ENCODE measurements at places on chromosomes 5 and 9.

DNA sequence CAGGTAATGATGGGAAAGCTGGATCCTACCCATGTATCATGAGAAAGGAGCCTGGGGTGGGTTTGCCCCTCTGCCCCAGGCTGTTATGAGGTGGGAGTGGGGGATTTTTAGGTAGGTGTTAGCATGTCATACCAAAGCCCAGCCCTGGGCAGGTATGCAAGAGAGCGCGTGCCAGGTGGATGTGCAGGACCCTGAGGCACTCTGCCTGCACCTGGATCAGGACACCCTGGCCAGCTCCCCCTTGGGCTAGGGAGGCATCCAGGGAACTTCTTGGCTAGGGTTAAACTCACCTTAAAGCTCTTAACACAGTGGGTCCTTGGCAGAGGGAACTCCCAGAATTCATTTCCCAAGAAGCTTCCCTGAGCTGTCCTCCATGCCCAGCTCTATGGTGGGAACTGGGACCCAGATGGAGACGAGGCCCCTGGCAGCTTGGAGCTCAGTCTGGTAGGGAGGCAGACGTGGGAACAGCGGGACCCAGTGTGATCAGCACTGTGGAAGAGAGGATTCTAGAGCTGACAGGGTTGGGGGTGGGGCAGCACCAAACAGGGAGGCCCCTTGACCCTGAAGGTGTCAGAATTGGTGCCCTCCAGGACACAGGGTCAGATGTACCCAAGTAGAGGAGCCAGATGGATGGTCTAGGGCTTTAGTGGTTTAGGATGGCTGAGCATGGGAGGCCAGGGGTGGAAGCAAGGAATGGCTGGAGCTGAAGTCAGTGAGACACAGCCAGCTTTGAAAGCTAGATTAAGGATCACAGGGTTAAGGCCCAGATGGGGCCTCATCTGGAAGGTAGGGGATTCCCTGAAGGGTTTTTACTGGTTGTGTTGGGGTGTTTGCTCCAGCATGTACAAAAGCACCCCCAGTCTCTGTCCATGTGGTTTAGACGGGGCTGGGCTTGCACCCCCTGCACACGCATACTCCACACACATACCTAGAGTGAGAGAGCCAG is 2.2 kb upstream of the PRR7 start:
- no peak for DNase-seq

DNA sequence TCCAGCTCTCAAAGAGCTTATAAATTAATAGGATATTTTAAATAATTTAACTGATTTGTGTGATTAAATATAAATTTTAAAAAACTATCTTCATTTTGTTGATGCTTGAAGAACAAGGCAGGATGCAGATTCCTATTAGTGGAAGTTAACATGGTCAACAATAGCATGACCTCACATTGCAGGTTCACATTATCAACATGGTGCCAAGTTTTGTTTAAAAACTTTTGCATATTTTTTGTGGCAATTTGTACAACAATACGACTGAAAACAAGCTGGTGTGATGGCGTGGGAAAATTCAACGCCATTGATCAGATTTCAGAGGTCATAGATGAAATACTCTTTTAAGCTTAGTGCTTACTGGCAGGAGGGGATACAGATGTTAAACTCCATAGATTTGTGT is 114.1 kb upstream of the MYO10 start:
- no peak for DNase-seq

DNA sequence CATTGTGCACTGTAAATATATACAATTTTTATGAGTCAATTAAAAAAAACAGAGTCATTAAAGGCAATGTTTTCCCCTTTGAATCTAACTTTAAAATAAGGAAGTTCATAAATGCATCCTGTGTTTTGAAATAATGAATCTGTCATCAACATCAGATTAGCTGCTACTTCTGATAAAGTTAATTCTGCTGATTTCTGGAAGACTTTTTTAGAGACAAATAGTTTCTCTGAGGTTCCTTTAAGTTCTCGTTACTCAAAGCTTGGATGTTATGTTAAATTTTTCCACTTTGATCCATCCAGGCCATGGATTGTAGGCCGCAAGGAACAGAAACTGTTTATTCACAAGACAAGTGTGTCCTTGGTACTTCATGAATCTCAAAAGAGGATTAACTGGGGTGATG is 115.5 kb downstream of the CARTPT start:
- DNase-seq, result no peak

GRCh38 chr9:127923771-127924170 is 6.8 kb downstream of the PIP5KL1 start:
- peak; percentile 73 for DNase-seq

DNA sequence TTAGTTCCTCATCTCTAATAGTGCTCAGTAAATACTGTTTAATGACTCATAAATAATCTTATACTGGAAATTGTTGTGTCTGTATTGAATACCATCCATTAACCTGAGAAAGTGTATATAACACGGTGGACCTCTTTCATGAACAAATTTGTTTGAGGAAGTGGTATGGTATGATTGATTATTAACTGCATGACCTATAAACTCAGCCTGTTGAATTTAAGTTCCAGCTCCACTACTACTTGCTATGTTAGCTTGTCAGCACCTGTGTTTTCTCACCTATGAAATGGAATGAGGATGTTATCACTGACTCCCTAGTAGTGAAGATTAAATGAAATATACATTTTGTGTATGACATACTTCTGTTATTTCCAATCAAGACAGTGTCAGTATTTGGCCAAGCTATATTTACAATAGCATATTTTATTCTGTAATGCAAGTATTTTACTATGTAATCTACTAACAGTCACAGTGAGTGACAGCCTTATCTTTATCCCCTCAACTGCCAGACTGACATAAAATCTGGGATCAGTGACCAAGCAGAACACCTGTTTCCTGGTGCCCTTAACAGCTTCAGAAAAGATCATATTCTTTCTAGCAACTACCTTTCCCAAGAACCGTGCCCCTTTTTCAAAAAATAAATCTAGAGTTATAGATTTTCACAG is 77.3 kb upstream of the ITGA1 start:
- no peak for DNase-seq

- no peak for DNase-seq
Measured at GRCh38 chr5:30112867-30113266, 1080.6 kb upstream of the CDH6 start.

DNA sequence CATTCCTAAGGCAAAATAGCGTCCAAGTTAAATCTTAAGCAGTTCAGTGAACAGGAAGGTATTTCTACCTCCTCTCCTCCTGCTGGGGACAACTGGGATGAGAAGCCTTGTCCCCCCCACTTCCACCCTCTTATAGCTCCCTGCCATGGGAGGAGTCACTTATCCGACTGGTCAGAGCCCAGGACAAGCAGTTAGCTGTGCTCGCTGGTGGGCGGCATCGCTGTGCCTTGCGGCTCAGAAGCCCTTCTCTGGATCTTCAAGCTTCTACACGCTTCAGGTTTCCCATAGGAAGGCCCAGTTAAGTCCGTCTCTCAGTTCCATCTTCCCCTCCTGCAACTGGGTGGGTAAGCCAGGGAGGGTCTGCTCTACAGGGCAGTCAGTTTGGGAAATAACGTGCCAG is 77.2 kb downstream of the PAX5 start:
- DNase-seq, result no peak

- DNase-seq, result peak; percentile 42
Measured at GRCh38 chr9:84315278-84315877, 25.2 kb downstream of the SLC28A3 start.

DNA sequence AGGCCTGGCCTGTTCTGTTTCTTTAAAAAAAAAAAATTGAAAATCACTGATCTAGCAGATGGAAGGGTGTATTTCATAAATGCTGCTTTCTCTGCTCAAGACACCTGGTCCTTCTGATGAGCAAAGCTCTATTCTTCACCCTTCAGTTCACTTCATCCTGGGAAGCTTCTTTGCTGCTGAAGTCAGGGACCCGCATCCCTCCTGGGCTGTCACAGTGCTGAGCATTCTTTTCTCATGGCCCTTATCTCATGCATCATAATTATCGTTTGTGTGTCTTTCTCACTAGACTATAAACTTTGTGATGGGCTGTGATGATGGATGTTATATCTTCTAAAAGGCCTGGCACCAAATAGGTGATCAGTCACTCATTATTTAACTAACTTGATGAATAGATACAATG is 461.0 kb downstream of the GADD45G start:
- DNase-seq, result no peak

DNA sequence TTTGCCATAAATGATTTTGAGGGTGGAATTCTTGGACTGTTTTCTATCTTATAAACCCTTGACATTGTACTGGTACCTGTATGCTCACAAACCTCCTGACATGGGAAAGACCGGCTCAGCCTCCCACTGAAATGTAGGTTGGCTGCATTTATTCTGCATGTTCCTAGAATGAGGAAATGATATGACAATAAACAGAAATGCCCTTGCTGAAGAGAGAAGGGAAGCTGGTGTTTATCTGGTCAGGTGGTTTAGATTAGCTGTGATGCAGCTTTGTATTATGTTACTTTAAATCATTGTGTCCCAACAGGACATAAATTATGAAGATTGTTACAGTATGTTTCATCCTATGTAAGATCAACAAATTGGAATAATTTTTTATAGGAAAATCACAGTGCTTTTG is 23.1 kb upstream of the CATSPER3 start:
- DNase-seq, result peak; percentile 41
